B cell (primary cell): ENCODE measurements at places on chromosomes 7 and 10. TPM values are rescaled to one million over a fixed set of nuclear protein-coding genes. Genes with fewer than 3 reads are reported as not detected.

The THNSL1 gene
- polyA plus RNA-seq: 0.62 and 0.72 TPM in 2 replicates

DNA sequence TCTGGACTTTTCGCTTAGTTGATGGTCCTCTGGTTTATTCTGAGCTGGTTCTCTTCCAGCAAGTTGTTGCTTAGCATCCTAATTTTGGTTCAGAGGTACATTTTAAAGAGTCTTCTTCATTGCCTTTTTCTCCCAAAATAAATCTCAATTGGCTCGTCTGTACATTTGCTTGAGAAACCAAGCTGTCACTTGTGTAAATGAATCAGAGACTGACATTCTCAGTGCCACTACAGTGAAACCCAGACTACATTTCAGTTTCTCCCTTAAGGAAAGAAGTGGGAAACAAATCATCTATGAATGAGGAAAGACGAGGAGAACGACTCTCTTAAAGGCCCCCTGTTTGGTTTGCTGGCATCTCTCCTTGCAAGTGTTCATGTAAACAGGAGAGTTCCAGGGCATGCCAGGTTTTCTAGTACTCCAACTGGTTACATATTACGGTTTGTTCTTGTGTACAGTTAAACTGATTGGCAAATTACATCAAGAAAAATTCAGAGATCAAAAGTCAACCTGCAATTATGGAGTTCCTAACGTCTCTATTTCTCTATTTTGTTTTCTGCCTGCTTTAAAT is 654.6 kb downstream of the SH2D4B start:
- no peak for DNase-seq

DNA sequence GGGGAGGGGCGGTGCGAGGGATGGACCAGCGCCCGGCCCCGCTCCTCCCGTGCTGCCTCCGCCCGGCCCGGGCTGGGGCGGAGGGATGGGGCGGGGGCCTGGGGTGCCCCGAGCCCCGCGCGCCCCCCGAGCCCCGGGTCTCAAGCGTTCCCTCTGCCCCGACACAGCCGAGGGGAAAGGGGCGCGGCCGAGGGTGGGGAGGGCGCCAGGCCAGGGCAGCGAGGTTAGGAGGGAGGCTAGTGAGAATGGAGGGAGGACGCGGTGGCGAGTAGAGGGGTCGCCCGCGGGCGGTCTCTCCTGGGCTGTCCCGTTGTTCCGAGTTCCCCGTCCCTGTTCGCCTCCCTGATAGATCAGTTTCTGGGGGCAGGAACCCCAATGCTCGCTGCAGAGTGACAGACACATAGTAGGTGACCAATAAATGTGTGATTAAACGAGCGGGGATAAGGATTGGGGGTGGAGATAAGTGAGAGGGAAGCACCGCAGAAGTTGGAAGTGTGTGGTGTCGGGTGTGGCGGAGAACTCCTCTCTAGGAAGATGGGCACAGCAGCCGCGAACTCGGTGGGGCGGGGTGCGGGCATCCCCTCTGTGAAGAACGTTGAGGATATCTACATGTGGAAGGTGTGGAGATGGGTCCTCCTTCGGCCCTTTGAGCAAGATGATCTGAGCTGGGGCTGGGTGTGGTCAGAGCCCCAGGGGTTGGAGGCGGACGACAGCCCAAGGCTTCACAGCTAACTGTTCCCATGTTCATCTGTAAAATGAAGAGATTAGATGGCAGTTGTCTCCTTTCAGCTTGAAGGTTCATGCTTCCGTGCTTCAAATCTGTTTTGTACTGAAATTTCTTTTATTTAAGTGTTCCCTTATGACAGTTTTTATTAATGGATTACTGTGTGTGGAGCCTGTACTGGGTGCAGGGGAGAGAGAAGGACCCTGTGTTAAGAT is 580 bp downstream of the ZNF775 start:
- DNase-seq: peak; percentile 49

GRCh38 chr10:130486906-130487305 is 350.7 kb downstream of the GLRX3 start:
- DNase-seq: no peak
